ENCODE measurements at places on chromosomes 7 and 10.

DNA sequence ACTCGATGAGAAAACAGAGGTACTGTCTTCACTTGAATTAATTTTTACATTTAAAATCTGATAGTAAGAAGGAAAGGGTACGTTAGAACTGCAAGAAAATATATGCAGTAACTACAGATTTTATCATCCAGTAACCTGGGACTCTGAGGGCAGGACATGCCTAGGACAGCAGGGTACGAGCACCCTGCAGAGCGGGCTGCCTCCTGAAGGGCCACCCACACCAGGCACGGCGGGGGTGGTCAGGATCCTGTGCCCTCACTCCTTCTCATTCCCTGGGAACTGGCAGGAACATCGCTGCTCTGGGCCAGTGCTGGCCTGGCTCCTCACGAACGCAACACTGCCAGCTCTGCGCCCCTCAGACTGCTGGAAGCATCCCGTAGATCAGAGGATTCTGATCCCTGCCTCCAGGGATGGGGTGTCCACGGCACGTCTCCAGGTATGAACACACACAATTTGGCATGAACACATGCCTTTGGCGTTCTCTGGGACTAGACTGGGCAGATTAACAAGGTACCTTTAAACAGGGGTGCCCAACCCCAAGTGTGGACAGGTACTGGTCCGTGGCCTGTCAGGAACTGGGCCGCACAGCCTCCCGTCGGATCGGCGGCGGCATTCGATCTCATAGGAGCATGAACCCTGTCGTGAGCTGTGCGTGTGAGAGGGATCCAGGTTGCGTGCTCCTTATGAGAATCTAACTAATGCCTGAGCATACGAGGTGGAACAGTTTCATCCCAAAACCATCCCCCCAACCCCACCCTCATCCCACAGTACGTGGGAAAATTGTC, 99.3 kb upstream of the FAM20C start:
- DNase-seq: no peak

- no peak for DNase-seq
Observed at GRCh38 chr10:3415878-3416605, 243.5 kb upstream of the PITRM1 start.

DNA sequence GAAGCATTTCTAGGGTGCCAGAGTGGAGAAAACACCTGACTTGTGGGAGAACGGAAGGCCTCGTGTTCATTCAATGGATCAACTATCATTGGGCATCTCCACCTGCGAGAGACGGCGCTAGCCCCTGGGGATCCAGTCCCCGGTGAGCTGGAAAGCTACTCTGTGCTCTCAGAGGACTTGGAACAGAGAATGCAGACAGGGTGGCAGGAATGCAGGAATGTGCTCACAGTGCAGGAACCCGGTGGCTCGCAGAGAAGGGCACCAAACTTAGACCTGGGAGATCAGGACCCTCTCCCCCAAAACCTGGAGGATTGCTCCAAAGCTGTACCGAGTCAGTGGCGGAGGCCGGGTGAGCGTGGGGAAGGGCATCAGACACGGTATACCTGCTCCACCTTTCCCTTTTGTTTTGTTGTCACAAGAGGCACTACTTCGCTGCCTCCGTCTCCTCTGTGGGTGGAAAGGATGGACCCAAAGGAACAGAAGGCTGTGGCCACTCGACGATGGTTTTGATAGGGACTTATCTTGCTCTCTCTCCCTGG, 569.0 kb upstream of the C7orf33 start:
- no peak for DNase-seq

- no peak for DNase-seq
Observed at GRCh38 chr10:73877533-73878160, 3.3 kb upstream of the CAMK2G start.

DNA sequence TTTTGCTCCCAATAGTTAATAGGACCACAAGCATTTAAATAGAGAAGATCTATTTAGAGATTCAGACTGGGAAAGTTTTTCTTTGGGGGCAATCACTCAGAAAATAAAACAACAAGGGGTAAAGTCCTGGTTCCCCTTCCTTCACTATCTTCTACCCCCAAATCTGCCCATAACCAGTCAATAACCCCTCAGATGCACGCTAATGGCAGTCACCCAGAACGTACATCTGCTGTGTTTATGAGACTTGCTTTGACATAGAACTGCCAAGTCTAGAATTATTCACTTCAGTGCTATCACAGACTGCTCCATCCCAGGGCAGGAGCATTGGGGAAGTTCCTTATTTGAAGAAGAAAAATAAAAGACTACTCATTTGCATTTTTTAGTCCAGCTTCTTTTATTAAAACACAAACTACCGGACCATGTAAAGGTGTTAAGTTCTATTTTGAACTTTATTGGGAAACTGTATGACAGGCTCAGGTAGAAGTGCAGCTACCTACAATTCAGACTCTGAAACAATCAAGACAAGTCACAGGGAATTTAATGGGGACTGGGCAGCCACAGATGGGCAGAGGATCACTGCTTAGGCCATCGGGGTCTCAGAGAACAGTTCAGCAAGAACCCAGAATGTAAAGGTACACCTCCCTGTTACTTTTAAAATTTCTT, 38.4 kb downstream of the ANK3 start:
- DNase-seq: no peak

DNA sequence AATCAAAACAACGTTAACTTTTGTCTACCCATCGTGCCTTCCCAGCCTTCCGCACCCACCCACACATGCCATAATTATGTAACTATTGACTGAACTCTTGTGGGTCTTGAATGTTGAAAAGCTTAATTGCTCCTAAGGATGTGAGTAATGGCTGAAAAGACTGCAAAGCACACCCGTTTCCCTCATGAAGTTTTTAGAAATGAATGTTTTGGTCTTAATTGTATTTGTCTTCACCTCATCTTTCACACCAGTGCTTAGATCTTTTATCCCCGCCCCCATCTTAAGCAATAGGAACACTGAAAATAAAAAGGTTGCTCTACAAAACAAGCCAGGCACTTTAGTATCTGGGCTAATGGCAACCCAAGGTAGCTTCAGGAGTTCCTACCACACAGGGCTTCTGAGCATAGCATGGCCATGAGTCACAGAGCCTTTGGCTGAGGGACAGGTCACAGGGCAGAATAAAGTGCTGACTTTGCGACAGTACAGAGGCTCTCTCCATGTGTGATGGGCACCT, 690.5 kb downstream of the PARD3 start:
- DNase-seq: no peak

DNA sequence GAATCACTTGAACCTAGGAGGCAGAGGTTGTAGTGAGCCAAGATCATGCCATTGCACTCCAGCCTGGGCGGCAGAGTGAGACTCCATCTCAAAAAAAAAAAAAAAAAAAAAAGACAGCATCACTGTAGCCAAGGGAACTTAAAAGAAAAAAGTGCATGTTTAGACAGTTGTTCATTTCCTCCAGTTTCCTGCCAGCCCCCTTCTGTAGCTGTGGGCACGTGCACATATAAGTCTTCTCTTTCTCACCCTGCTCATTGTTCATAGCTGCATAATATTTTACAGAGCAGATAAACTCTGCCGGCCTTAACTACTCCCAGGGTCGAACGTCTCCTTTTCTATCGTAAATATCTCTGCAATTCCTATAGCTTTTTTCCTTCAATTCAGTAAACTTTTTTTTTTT, 132.6 kb downstream of the LHPP start:
- DNase-seq: no peak

DNA sequence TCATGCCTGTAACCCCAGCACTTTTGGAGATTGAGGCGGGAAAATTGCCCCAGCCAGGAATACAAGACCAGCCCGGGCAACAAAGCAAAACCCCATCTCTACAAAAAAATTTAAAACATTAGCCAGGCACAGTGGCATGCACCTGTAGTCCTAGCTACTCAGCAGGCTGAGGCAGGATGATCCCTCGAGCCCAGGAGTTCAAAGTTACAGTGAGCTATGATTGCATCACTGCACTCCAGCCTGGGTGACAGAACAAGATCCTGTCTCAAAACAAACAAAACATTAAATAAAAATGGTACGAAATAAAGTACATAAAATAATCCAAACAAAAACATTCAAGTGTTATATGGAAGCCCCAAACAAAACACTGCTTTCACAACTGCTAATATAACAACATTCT, 125.0 kb downstream of the SNX13 start:
- DNase-seq: no peak

GRCh38 chr7:74092321-74092963, 8.8 kb downstream of the LIMK1 start:
- DNase-seq: peak; percentile 43

DNA sequence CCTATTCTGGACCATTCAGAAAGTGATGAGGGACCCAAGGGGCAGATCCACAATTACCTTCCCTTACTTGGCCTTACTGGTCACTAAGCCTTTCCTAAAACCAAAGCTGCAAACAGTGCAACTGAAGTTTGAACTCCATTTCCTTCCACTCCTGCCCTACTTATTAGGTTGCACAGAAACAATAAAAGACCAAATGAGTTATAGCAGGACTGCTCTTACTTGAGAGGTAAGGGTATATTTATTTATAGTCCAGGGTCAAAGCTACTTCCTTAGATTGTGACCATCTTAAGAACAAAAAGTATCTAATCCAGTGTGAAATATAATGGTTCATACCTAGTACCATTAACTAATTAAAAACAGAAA, 27.0 kb downstream of the CDK6 start:
- no peak for DNase-seq

DNA sequence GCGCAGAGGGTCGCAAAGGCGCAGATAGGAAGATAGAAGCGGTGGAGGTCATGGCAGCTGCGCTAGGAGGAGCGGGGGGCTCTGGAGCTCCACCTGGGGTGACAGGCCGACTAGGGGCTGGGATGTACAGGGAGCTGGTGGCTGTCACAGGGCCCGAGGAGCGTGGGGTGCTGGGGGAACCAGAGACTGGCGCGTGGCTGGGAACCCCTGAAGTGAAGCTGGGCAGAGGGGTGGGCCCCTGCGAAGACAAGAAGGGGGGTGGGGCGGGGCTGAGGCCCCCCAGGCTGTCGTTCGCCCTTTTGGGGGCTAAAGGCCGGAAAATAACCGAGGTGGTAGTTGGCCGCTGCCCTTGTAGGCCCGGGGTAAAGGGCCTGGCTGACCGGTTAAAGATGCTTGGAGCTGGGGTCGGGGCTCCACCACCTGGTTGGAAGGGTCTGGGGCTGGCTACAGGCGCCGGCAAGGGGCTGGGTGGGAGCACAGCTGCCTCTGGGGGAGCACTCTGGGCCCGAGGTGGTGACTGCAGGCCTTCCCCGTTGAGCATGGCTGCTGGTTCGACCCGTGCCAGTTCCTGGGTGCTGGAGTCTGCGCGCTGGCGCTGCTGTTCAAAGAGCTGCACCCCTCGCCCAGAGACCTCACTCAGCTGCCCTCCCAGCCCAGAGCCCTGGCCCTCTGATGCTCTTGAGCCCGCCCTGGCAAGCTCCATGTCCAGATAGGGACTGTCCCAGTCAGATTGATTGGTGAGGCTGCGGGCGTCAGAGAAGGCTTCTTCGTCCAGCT, 6.8 kb upstream of the MYOZ1 start:
- DNase-seq: no peak

GRCh38 chr10:114471906-114472876, 67.9 kb upstream of the AFAP1L2 start:
- DNase-seq: peak; percentile 20

DNA sequence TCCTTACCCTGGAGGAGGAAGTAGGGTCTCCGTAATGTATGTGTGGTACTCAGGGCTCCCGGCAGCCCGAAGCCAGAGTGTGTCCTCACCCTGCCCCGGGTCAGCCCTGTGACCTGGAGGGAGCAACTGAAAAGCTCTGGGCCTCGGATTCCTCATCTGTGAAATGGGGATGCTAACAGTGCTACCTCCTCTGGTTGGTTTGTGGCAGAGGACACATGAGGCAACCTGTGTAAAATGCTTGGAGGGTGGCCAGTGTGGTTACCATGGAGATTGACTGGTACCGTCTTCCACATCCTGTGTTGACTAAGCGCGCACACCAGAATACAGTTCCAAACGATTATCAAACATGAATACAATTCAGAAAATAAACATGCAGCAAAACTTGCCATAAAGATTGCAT, 163.8 kb upstream of the KLF6 start:
- no peak for DNase-seq

DNA sequence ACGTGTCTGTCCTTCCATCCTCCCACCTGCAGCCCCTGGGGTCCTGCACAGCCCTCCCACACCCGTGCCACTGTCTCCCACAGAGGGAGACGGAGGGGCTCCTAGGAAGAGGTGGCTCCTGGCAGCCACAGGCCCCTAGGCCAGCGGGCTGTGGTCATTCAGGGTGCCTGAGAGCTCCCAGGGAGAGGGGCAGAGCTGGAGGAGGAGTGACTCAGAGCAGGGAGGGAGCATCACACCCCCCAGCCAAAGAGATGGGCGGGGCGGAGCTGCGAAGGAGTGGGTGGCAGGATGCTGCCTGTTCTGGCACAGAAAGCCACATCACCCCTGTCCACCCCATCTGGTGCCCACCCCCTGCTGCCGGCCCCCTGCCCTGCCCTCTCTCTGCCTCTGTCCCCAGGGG, 50.5 kb downstream of the STK32C start:
- no peak for DNase-seq

- no peak for DNase-seq
Observed at GRCh38 chr7:49483142-49483541, 290.3 kb upstream of the VWC2 start.

DNA sequence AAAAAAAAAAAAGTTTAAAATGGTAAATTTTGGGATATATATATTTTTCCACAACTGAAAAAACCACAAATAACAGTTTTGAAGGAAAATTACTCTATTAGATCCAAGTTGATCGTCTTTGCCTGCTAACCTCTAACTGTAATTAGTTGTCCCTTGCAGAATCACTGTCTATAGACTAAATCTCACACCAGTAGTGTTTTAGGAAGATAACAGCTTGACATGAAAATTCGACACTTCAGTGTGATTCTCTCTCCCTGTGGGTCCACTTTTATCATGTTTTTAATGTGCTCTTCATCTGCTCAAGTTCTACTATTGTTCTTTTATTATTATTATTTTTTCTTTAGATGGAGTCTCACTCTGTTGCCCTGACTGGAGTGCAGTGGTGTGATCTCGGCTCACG, 24.5 kb upstream of the ARHGAP21 start:
- no peak for DNase-seq
